Tibial artery (tissue), 4 donors: ENCODE measurements at places on chromosomes 12 and 14.

DNA sequence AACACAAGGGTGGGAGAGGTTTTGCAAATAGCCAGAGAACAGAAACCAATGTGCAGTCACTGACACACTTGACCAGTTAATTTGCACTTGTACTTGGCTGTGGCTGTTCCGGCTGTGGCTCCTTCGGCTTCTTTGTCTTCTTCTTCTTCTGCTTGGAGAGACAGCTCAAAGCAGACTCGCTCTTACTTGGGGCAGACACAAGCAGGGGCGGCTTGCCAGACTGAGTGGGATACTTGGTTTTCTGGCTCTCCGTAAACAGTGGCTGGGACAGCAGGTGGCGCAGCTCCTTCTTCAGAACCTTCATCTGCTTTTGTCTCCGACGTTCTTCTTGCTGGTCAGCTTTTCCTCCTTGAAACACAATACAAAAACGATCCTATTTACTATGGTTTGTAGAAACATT lies 25.0 kb downstream of the OTUB2 start:
- DNase-seq, result peak; percentile 58

GRCh38 chr12:64400041-64400440 lies 4.2 kb upstream of the XPOT start:
- DNase-seq, result no peak

- DNase-seq, result no peak
These were observed 22.8 kb downstream of the ATF1 start for GRCh38 chr12:50786498-50787231.

- DNase-seq, result peak; percentile 86
These were observed 6.4 kb downstream of the SLC15A4 start for GRCh38 chr12:128817111-128818015.

- no peak for DNase-seq
These were observed 96.8 kb downstream of the EP400 start for GRCh38 chr12:132046561-132046960.

- DNase-seq, result no peak
These were observed 106.2 kb downstream of the NUAK1 start for GRCh38 chr12:106032623-106032925.

DNA sequence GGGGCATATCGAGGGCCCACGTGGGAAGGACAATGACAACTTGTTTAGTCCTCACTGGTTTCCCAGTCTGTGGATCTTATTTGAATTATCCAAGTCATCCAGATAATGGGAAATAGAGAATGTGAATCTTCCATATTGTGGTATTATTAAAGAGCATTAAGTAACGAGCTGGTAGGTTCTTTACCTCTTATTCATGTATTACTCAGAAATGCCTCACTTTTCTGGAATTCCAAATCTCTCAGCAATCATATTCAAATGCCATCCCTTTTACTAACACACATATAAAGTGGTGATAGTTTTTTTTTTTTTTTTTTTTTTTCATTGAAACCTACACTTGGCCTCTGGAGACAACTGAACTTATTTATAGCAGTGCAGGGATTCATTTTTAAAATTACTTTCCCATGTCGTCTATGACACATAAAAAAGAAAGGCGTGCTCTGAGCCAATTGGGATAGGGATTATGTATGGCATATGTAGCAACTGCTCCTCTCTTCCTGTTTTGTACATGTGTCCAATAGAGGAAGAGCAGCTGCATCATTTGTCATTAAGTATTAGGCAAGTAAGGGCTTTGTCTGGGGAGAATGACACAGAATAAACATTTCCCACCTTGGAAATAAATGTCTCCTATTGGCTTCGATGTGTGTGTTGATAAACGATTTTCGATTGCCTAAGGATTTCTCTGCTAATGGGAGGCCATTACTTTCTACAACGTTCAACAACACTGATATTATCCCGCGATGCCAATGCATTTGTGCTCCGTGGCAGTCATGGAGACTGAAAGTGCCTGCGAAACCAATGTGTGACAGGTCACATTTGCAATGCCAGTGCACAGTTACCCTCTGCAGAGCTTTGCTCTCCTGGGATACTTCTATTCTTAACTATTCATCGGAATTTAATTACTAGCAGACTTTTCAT lies 78.6 kb upstream of the IFNG-AS1 start:
- no peak for DNase-seq

GRCh38 chr14:105793836-105794235 lies 267.5 kb downstream of the TMEM121 start:
- DNase-seq, result no peak

DNA sequence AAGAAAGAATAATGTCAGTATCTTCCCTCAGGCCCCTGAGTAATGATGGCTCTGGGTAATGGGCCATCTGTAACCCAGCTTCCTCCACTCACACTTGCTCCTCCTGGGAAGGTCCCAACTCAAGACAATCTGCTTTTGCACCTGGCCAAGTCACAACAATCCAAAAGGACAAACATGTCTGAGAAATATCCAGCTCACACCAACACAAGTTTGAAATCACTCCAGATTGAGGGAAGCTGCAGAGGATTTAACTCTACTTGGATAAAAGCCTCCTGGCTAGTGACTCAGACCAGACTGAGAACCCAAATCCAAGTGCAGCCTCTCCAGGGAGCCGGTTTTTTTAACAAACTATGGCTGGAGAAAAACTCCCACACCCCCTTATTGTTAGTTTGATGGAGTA lies 34.2 kb downstream of the RTRAF start:
- DNase-seq, result no peak

DNA sequence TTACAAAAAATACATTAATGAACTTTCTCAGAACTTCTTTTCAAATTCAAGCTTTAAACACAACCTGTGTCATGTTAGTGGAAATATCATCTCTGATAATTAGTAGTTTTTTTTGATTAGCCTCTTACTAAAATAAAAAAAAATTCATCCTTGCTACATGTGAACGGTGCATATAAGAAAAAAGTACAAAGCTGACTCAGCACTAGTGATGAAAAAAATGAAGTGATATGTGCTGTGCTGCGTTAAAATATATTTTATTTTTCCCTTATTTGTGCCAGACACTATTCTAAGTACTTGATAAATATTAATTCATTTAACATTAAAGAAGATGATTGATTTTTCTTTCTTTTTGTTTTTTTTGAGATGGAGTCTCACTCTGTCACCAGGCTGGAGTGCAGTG lies 7.5 kb downstream of the IKBIP start:
- no peak for DNase-seq

DNA sequence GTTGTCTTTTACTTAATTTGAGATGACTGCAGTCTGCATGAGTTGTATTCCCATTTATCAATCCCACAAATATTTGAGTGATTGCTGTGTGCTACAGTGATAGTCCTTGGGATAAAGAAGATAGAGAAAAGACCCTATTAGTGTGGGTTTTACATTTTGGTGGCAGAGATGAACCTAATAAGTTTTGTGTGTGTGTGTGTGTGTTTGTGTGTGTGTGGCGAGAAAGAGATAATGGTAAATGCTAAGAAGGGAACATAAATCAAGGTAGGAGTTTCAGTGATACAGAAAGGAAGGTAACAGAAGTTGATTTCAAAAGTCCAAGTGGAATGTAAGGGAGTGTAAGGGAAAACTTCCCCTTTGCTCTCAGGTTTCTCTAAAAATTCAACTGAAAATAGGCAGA lies 2.6 kb upstream of the DDX55 start:
- no peak for DNase-seq

- no peak for DNase-seq
These were observed 32.4 kb downstream of the DENND5B start for GRCh38 chr12:31558521-31558920.

DNA sequence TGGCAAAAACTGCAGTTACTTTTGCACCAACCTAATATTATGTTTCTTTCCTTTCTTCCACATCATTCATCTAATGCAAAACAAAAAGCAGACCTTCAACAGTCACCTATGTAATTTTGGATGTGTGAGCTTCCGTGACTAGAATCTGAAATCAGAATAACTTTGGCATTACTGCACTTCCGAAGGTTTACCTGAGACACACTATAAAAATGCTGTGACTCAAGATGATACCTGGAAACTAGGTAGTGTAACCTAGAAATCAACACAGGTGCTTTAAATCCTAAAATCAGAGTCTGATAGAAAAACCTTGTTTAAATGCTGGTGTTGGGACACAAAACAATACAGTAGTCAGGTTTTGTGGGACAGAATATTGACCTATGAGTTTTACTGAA lies 2.2 kb downstream of the BTBD7 start:
- no peak for DNase-seq

DNA sequence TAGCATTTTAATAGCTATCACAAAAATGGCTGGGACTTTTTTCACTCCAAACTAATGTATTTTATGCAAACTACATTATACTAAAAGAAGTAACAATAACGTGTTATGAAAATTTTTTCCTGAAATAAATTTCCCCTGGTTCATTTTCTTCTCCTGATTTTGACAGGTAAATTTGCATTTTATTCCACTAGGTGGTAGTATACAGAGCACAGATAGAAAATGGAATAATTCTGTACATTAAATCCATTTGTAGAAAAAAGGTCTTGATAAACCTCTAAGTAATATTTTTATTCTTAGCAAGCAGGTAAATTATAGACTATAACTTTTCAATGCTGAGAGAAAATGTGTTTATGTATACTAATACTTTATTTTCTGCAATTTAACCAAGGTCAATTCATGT lies 96.5 kb downstream of the BCAT1 start:
- no peak for DNase-seq

GRCh38 chr12:15728118-15728598 lies 61.0 kb downstream of the EPS8 start:
- DNase-seq, result no peak

DNA sequence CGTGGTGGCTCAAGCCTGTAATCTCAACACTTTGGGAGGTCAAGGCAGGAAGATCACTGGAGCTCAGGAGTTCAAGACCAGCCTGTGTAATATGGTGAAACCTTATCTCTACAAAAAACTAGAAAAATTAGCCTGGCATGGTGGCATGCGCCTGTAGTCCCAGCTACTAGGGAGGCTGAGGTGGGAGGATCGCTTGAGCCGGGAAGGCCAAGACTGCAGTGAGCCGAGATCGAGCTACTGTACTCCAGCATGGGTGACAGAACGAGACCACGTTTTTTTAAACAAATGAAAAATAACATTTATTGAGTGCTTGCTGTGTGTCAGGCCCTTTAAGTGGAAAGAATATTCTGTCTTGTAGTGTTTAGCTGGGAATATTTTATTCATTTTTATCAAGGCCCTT lies 26.6 kb upstream of the CLMN start:
- no peak for DNase-seq

GRCh38 chr12:15966426-15966825 lies 55.3 kb downstream of the DERA start:
- no peak for DNase-seq

GRCh38 chr14:94139421-94139820 lies 10.0 kb upstream of the IFI27L2 start:
- no peak for DNase-seq

- peak; percentile 56 for DNase-seq
These were observed 13.1 kb upstream of the TMTC1 start for GRCh38 chr12:29796823-29797263.

GRCh38 chr12:90098132-90098779 lies 389.6 kb upstream of the ATP2B1 start:
- no peak for DNase-seq

- no peak for DNase-seq
These were observed 47.2 kb downstream of the MAP1LC3B2 start for GRCh38 chr12:116606397-116606796.

DNA sequence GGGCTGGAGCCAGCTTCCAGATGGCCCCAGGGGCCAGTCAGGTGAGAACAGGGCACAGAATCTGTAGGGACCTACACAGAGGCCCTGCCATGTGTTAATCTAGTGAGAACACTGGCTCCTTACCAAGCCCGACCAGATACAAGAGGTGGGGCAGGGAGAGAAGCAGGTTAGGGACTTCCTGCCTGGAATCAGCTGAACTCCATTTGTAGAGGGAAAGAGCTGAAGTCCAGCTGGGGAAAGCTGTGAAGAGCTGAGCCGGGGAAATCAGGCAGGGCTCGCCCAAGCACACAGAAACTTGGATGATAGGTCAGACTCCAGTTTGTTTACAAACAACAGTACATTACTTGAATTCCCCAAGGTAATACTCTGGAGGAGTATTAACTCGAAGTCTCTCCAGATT lies 46.7 kb downstream of the PTGER2 start:
- DNase-seq, result no peak

GRCh38 chr12:46926526-46926925 lies 100.7 kb upstream of the SLC38A4 start:
- DNase-seq, result no peak

DNA sequence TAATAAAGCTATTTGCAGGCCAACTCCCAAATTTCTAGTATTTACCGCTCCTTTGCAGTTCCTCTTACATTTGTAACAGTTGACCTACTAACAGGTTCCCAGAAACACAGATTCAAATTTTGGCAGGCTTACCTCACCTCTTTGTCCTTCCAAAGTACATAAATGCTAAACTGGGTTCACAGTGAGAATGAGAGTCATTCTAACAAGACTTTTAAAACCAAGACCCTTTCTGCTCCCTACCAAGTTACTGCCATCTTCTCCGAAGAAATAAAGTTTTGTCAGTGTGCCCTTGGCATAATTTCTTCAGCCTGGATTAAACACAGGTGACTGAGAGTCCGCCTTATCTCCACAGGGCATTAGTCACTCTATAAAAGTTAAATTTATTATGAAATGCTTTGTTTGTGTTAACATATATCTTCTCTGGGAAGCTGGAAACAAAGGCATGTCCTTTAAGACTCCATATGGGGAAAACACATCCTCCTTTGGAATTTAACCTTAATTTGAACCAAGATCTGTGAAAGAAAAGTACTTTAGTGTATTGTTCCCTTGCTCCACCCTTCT lies 28.2 kb downstream of the FOXA1 start:
- DNase-seq, result no peak

- DNase-seq, result no peak
These were observed 334.6 kb upstream of the FKBP4 start for GRCh38 chr12:2460051-2460670.

- no peak for DNase-seq
These were observed 340.0 kb downstream of the C12orf50 start for GRCh38 chr12:87689196-87689595.

- DNase-seq, result peak; percentile 27
These were observed 9.9 kb downstream of the KRT83 start for GRCh38 chr12:52311285-52311648.
